Spinal cord (tissue), 10 donors: ENCODE measurements at places on chromosomes 6 and 20. TPM values are rescaled to one million over a fixed set of nuclear protein-coding genes. Genes with fewer than 3 reads are reported as not detected.

DNA sequence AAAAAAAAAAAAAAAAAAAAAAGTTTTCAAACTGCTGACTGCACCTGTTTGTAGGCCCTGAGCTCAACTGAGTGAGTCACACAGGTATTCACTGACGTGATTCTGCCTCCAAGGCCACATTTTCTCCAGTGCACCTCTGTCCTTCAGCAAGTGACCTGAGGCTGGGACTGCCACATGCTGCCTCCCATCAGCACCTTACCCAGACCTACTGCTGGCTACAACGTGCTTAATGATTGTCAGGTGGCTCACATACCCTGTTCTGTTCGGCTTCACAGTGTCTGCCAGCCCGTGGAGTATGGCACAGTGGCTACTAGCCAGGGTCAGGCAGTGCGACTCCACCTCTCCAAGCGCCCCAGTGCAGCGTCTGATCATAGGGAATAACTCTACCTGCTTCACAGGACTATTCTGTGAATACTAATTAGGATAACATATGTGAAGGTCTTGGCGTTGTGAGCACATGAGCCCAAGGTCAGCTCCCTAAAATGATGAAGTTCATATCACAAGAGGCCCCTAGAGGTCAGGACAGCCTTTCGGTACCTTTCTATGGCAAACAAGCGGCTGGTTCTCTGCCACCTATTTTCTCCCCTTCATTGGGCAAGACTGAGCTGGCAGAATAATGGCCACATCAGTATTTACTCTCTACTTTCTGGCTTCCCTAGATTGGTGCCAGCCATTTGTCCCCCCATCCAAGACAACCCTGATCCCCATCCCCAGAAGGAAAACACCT, 28.1 kb downstream of the RIPOR3 start:
- H3K4me1 ChIP-seq, result peaks cover 14% of the 10 kb centered on the region
- H3K27ac ChIP-seq, result no peak overlapping the region
- no peaks in the 10 kb centered on the region for H3K36me3 ChIP-seq

DNA sequence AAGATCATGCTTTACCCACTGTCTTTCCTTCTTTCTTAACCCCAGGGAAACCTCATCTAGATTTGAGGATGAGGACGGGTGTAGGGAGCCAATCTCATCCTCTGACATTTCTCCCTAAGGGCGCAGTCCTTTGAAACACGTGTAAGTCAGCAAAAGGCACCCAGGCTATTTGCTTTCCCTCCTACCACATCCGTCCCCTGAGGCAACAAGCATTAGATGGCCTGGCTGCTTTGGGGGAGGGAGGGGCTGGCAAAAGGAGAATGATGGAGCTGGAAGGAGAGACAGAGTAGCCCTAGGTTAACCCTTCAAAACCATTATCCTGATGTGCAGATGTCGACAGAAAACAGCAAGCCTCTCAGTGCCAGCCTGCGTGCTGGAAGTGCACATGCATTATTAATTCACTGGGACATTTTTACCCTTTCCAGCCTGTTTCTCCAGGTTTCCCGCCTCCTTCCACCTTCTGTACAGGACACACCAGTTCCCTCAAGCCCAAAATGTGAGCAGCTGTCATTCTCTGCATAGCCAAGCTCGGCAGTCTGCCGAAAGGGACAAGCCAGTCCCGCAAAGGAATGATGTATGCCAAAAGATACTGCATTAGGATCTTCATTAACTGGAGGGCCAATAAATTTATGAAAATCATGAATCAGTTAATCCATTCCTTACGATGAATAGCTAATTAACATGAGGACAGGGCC, 547.2 kb downstream of the CD83 start:
- H3K27ac ChIP-seq, result no peak overlapping the region
- no peaks in the 10 kb centered on the region for H3K27me3 ChIP-seq
- H3K4me3 ChIP-seq, result no peak overlapping the region
- H3K36me3 ChIP-seq, result no peaks in the 10 kb centered on the region

GRCh38 chr6:25369433-25370177, 90.4 kb downstream of the CARMIL1 start:
- peak overlapping the region; percentile 63 for H3K27ac ChIP-seq
- DNase-seq, result peak; percentile 64
- H3K4me3 ChIP-seq, result no peak overlapping the region
- H3K36me3 ChIP-seq, result no peaks in the 10 kb centered on the region
- H3K4me1 ChIP-seq, result peaks cover 4% of the 10 kb centered on the region
- H3K27me3 ChIP-seq, result no peaks in the 10 kb centered on the region

GRCh38 chr20:31835554-31835953, 9.8 kb downstream of the FOXS1 start:
- H3K27me3 ChIP-seq, result no peaks in the 10 kb centered on the region
- H3K4me1 ChIP-seq, result peaks cover 52% of the 10 kb centered on the region
- DNase-seq, result no peak
- no peaks in the 10 kb centered on the region for H3K36me3 ChIP-seq
- H3K27ac ChIP-seq, result peak overlapping the region; percentile 2
- H3K4me3 ChIP-seq, result no peak overlapping the region

GRCh38 chr6:37794825-37795224, 24.7 kb upstream of the ZFAND3 start:
- peaks cover 10% of the 10 kb centered on the region for H3K4me1 ChIP-seq
- no peaks in the 10 kb centered on the region for H3K36me3 ChIP-seq
- no peak for DNase-seq
- H3K27me3 ChIP-seq, result no peaks in the 10 kb centered on the region

- H3K4me3 ChIP-seq, result no peak overlapping the region
- H3K27me3 ChIP-seq, result no peaks in the 10 kb centered on the region
- H3K36me3 ChIP-seq, result peaks cover 21% of the 10 kb centered on the region
- H3K4me1 ChIP-seq, result peaks cover 39% of the 10 kb centered on the region
These were observed 25.3 kb upstream of the TMEM217 start for GRCh38 chr6:37283268-37283667.

Gene FAM209B
- total RNA-seq, result not detected
